ENCODE measurements at places on chromosomes 4 and X. TPM values are rescaled to one million over a fixed set of nuclear protein-coding genes. Genes with fewer than 3 reads are reported as not detected.

Gene DUSP21
- total RNA-seq = not detected

Gene NUDT11
- 12.0 TPM for total RNA-seq

Gene TCEAL6
- not detected for total RNA-seq

Gene TMEM150C
- total RNA-seq = 0.14 TPM

Gene TRO
- total RNA-seq = 2.0 TPM

Gene INTU
- 3.1 TPM for total RNA-seq

Gene ZNF157
- 0.24 TPM for total RNA-seq

Gene ADH1A
- total RNA-seq = not detected

Gene PABPC1L2B
- total RNA-seq = not detected

Gene SORBS2
- total RNA-seq = 1.9 TPM

Gene GALNT7
- total RNA-seq = 19.9 TPM

Gene ATP8A1
- 0.14 TPM for total RNA-seq

Gene FAM114A1
- total RNA-seq = 64.1 TPM

Gene GLRB
- 1.2 TPM for total RNA-seq

Gene PCDH10
- not detected for total RNA-seq

GRCh38 chrX:85243761-85244449 lies at the start of the genes SATL1 and ZNF711:
Gene SATL1 (minus strand): TSS chrX:85243779. CDS start chrX:85108968, 134,811 bp downstream.
Gene ZNF711 (plus strand): TSS chrX:85243991. CDS start chrX:85247573, 3,582 bp downstream.
- peak; percentile 10 for DNase-seq

GRCh38 chr4:186144198-186144945 lies 39.9 kb downstream of the FAM149A start:
- peak; percentile 46 for DNase-seq

GRCh38 chr4:53818104-53818503 lies 226.8 kb upstream of the LNX1 start:
- no peak for DNase-seq

- DNase-seq = no peak
Measured at GRCh38 chr4:146063143-146063542, 112.4 kb upstream of the LSM6 start.

GRCh38 chr4:28469886-28470285 lies 1609.2 kb downstream of the STIM2 start:
- no peak for DNase-seq

- DNase-seq = no peak
Measured at GRCh38 chr4:67926485-67926884, 36.8 kb downstream of the TMPRSS11A start.

DNA sequence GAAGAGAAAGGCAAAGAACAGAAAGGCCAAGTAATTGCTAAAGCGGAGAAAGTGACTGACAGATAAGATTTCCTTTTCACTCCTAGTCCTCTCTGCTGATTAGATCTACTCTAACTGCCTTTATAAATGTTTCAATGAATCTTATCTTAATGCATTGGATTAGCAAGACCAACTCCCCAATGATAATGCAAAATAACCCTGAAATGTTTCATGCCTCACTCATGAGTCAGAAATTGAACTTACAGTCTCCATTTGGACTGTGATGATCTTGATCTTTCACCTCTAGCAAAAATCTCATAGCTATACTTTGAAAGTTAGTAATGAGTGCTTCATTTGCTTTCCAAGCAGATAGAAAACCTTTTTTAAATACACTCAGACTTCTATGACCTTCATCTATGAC lies 26.5 kb downstream of the SLC10A7 start:
- peak; percentile 39 for DNase-seq

GRCh38 chrX:68941385-68941952 lies 112.6 kb downstream of the EFNB1 start:
- no peak for DNase-seq

DNA sequence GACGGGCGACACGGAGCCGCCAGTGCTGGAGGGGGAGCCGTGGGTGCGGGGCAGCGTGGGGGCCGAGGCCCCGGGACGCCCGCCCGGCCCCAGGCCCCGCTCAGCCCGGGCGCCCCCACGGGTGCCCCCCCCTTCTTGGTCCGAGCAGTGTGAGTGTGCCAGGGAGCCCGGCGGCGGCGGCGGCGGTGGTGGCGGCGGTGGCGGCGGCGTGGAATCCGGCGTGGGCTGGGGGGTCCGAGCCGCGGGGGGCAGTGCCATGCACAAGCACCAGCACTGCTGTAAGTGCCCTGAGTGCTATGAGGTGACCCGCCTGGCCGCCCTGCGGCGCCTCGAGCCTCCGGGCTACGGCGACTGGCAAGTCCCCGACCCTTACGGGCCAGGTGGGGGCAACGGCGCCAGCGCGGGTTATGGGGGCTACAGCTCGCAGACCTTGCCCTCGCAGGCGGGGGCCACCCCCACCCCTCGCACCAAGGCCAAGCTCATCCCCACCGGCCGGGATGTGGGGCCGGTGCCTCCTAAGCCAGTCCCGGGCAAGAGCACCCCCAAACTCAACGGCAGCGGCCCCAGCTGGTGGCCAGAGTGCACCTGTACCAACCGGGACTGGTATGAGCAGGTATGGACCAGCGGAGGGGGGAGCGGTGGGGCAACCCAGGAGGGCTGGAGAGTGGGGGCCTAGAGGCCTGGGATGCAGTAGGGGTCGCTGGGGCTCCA lies 466 bp downstream of the DLG3 start:
- no peak for DNase-seq

- no peak for DNase-seq
Measured at GRCh38 chrX:118973389-118974087, 880 bp upstream of the LONRF3 start.

- DNase-seq = no peak
Measured at GRCh38 chr4:120672558-120673147, 249.9 kb downstream of the PRDM5 start.

DNA sequence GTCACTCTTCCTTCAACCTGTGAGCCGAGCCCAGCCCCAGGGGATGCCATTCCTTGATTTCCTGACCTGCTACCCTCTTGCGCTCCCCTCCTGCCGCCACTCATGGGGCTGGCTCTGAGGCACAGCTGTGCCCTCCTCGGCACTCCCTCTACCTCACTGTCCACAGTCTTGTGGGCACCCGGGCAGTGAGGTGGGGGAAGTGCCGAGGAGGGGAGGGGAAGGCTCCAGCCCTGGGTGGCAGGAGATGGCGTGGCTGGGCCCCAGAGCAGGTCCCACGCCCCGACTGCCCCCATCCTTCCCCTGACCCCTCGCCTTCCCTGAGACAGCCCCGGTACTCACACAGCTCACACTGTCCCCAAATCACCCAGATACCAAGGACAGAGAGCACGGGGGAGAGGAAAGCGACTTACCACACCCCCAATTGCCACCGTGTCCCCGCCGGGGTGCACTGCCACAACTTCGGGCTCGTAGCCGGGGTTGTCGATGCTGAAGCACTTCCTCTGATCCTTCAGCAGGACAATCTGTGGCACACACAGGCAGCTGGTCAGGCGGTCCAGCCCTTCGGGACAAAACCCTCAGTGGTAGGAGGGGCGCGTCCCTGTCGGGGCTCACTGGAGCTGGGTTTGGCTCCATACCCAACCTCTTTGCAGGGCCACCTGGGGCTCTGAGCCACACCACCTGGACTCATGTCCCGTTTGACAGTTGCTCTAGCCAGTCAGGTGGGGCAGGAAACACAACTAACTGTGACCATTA lies 37.9 kb downstream of the WDR1 start:
- no peak for DNase-seq

DNA sequence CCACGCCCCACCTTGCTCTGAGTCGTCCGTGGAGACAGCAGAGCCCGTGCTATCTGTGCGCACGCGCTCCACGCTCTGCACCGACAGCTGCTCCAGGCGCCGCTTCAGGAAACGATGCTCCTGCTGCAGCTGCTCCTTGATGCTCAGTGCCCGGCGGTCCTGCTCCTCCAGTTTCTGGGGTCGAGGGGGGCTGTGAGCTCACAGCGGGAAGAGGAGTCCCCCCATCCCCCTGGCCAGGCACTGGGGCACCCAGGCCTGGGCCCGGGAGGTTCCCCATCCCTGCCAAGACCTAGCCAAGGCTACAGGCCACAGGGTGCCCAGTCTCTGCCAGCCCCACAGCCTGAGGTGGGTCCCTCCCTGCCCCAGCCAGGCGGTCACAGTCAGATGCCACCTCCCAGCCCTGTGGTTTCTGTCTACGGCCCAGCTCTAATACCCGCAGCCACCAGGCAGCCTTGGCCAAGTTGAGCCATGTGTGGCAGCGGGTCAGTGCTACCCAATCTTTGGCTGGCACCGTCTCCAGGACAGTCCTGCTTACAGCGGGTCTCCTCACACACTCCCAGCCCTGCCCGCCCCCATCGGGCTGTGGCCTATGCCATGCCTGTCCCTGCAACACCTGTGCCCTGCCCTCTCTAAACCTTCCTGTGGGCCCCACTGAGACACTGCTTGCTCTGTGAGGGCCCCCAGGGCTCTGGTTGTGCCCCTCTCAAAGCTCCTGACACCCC lies 9.3 kb upstream of the HAUS3 start:
- no peak for DNase-seq

- DNase-seq = peak; percentile 55
Measured at GRCh38 chr4:168695288-168695687, 198.4 kb downstream of the PALLD start.

- DNase-seq = no peak
Measured at GRCh38 chr4:81659051-81659450, 187.3 kb upstream of the RASGEF1B start.

- no peak for DNase-seq
Measured at GRCh38 chr4:127501103-127501502, 131.7 kb upstream of the INTU start.

GRCh38 chrX:81202456-81202819 lies 536 bp downstream of the SH3BGRL start:
- peak; percentile 22 for DNase-seq

DNA sequence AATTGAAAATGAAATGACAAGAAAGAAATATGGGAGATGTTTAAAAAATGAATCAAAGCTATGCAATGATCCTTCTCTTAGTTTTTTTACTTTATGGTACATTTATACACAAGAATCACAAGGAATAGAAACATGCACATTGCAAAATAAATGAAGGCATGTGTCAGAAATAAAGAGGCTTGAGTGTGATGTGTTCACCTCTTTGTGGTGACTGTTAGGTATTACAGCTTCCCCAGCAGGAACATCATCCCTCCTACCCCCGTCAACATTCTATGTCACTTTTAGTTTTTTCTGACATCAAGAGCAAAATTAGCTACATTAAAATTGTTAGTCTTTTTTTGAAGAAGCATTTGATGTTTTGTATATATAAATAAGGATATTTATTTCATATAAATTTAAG lies 214.8 kb downstream of the SLC4A4 start:
- DNase-seq = no peak

DNA sequence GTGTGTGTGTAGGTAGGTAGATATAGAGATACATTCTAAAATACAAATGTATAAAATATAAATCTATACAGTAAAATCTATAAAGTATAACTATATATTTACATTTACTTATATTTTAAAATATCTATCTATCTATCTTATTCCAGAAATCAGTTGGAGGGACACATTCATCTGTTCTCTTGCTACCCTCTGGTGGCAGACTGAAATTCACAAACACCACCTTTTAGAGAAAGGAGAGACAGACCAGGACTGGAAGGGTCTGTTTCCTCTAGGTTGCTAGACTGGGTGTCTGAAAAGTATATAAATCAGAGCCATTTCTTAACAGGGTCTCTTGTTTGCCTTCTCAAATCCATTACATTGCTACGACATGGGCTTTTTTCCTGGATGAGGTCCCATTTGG lies 343.0 kb downstream of the OPHN1 start:
- no peak for DNase-seq

DNA sequence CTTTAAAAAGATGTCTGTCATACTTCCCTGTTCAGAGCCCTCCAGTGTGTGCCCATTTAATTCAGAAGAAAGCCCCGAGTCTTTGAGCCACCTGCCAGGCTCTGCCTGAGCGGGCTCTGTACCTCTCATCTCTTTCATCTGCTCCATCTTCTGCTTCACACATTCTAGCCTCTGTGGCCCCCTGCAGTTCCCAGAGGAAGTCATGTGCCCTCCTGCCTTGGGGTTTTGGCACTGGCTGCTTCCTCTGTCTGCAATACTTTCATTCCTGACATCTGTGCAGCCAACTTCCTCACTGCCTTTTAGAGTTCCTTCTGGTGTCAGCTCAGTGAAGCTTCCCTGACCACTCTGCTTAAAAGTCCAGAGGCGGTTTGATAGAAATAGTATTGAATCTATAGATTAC lies 6.2 kb upstream of the STK32B start:
- no peak for DNase-seq

DNA sequence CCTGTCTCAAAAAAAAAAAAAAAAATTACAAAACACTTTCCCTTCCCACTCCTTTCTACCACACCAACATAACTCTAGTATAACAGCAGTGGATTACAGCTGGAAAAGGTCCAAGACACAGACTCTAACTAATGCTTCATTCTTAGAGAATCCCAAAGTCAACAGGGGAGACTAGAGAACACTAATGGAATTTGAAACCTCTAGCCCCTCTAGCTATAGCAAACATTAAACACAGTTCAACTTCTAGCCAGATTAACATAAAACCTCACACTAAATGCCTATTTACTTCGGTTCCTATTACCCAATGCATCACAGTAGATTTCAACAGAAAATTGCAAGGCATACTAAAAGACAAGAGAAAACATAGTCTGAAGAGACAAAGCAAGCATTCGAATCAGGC lies 10.5 kb upstream of the DHX15 start:
- DNase-seq = peak; percentile 27

GRCh38 chr4:156190615-156191014 lies 236.9 kb upstream of the CTSO start:
- DNase-seq = peak; percentile 63

DNA sequence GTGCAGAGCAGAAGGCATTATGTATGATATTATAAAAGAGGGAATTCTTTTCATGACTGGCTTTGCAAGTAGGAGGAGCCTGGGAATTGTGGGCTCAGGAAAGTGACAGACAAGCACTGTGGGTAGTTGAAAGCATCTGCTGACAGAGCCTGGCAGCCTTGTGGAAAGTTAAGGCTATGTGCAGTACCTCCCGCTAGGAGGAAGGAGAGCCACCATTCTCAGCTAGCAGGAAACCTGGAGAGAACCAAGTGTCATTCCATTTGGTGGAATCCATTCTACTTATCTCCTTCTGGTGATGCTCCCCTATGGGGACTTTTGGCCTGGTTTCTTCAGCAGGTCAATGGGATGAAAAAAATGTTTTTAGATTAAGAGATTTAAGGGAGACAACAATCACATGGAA lies 81.8 kb downstream of the ASB9 start:
- DNase-seq = no peak

- DNase-seq = peak; percentile 1
Measured at GRCh38 chrX:38627683-38628082, 66.3 kb downstream of the TSPAN7 start.

DNA sequence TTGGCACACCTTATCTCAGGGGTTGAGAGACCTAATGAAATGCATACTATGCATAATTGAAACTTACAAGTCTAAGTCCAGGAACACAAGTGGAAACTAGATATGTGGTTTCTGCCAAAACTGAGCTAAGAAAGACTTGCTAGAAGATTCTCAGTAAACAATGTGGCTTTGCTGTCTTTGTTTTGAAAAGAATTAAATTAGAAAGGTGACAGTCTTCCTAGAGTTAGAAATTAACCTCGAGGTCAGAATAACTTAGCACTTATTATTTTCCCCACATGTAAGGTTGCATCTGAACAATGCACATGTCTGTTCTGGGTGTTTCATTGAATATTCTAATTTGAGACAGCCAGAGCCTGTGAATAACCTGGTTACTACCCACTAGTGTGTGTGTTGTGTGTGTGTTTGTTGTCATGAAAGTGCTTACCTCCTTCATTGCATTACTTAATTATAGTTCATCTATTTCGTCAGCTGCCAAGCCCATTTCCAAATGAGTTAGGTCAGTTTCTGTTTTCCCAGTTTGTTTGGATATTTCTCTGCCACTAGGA lies 1.5 kb downstream of the EREG start:
- DNase-seq = no peak
